Activated CD4-positive, alpha-beta T cell treated with anti-CD3 and anti-CD28 coated beads, Interleukin-2, Interleukin-6, amounts not matched to agents 100 ng/mL and 50 ng/mL, durations not matched to agents 16 hours and 8 hours (primary cell): ENCODE measurements at places on chromosomes 2 and 18.

- DNase-seq = no peak
These were observed 11.6 kb upstream of the MRPL19 start for GRCh38 chr2:75634945-75635344.

DNA sequence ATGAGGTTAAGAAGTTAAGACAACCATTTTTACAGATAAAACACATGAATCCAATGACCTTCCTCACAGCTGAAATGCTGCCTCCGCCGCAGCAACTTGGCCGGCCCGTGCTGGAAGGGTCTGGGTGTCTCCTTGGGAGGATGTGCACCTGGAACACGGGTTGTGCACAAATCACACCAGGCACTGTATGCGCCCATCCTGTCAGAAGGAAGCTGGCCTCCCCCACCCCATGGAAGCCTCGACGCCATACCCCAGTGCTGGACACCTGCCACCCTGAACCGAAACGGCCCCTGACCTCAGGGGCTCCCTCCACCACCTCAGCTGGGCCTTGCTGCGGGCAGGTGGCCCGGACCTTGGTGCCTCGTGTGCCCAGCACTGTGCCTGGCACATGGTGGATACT lies 111.8 kb downstream of the PXDN start:
- DNase-seq = no peak

DNA sequence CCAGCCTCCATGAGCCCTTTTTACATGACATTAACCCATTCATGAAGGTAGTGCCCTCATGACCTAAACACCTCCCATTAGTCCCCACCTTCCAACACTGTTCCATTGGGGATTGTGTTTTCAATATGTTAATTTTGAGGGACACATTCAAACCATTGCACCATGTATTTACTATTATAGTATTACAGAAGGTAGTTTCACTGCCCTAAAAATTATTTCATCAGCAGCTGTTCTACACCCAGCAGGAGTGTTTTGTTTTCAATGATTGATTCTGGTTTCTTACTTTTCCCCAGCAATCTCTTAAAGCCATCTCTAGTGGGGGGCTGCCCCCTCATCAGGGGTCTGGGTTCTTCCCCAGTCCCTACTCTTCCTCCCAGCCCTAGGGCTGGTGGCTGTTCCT lies 71.9 kb downstream of the CERS6 start:
- DNase-seq = no peak

GRCh38 chr2:173107629-173108022 lies 32.0 kb downstream of the MAP3K20 start:
- no peak for DNase-seq

- DNase-seq = peak; percentile 63
These were observed 78.8 kb upstream of the ATP8B1 start for GRCh38 chr18:57881818-57882413.

- DNase-seq = peak; percentile 36
These were observed 647 bp downstream of the CCDC121 start for GRCh38 chr2:27627963-27628766.

GRCh38 chr2:169203952-169204351 lies 134.6 kb downstream of the DHRS9 start:
- no peak for DNase-seq

GRCh38 chr2:71995067-71995665 lies 152.5 kb downstream of the CYP26B1 start:
- DNase-seq = no peak

GRCh38 chr2:237083026-237083425 lies 2.7 kb upstream of the COPS8 start:
- DNase-seq = no peak

DNA sequence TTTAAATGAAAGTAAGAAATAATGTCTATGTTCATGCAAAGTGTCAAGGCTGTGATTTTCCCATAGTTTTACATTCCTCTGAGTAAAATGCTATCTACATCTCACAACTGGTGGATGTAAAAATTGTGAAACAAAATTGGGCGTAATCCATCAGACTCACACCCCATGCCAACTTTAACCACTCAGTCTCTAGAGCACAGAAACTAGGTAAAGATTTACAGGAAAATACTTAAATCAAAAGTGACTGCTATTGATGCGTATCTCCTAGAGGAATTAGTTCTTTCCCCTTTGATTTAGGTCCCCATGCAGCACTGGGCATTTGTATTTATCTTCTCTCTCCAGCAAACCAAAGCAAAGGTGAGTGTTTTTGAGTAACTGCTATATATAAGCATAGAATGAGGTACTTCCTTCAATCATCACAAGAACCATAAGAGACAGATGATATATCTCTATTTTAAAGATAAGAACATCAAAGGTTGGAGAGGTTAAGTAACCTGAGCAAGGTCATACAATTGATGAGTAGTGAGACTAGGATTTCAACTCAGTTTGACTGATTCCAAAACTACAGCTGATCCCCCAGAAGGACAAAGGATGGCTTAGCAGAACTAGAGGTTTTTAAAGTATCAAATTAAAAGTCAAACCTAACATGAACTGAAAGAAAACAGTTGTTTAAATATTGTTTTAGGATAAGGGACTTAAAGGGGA lies 594.0 kb upstream of the ACVR2A start:
- no peak for DNase-seq
